NCI-H1105 treated with DMSO at 0.1 percent for 48 hours (cell line): ENCODE measurements at places on chromosomes 1 and 21.

- no peak for DNase-seq
Observed at GRCh38 chr1:3270403-3271245, 183.8 kb upstream of the ARHGEF16 start.

GRCh38 chr1:1232208-1232795 is at the start of gene B3GALT6:
B3GALT6 (plus strand) TSS chr1:1232237; CDS start chr1:1232279, 42 bp downstream.
- DNase-seq, result no peak

DNA sequence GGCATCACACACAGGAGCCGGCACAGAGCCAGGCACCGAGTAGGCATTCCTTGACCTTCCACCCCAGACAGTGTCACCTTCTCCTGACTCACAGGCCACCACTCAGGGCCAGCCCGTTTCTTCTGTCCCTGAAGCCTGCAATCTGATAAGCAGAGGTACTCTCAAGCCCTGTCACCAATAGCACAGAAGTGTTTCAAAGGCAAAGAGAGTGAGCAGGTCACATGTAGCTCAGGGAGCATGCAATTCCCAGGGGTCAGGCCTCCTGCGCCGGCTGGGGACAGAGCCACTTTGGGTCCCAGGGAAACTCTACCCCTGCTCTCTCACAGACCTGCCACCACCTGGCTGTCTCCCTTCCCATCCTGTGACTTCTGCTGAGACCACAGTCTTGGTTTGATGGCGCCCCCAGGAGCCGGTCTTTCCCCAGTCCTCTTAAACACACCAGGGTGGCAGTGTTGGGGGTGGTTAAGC is 13.2 kb downstream of the CAPN9 start:
- DNase-seq, result no peak

- DNase-seq, result peak; percentile 3
Observed at GRCh38 chr1:30748699-30749401, 8.7 kb downstream of the LAPTM5 start.

DNA sequence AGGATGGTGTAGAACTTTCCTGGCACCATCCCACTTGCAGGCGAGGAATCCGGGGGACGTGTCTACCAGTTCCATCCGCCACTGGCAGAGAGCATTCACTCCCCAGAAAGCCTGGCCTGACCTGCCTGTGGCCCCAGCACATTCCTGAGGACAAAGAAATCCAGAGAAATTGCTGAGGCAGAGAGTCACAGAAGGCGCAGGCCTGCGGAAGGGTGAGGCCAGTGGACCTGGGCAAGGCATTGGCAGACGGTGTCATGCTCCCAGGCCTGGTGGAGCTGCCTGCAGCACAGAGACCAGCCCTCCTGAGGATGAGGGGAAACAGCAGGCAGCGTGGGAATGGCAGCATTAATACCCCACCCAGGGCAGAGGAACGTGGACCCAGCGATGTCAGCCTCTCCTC is 81.2 kb upstream of the F3 start:
- DNase-seq, result no peak
